ENCODE measurements at places on chromosomes 13 and 19.

- no peak for DNase-seq
Observed at GRCh38 chr13:106038752-106039151, 496.7 kb downstream of the EFNB2 start.

DNA sequence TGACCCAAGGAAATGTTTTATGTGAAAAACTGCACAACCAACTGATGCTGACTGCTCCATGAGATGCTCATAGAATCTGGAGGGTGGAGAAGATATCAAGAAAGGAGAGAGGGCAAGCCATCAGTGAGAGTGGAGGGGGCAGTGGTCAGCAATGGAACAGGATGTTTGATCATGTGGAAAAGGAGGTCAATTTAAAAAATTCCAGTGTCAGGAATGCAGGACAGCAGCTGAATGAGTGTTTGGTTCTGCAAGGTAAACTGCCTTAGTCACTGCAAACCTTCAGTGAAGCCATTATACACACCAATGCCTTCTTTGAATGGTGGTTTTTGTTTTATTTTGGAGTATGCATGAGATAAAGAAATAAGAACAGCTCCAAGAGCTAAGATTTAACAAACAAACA lies 121.5 kb downstream of the FGF14 start:
- no peak for DNase-seq

GRCh38 chr19:28465371-28466086 lies 747.4 kb downstream of the UQCRFS1 start:
- DNase-seq: no peak

- DNase-seq: no peak
Observed at GRCh38 chr13:62846302-62846701, 1430.7 kb upstream of the PCDH20 start.

DNA sequence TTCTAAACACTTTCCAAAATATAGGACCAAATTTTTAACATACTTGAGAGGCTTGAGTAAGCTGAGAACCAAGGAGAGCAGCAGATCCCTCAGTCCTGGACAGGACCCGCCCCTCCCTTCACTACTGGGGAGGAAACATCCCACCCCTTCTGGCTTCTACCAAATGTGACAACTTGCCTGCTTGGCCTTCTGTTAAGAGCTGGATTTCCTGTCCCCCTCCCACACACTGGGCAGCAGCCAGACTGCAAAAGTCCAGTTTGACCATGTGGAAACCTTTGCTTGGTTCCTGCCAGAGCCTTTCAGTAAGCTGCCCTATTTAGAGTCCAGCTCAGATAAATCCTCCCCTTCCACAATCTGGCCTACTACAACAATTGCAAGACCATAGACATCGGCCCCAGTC lies 84.3 kb downstream of the FGF14 start:
- no peak for DNase-seq

GRCh38 chr13:33931397-33932311 lies 113.7 kb downstream of the RFC3 start:
- peak; percentile 16 for DNase-seq

- no peak for DNase-seq
Observed at GRCh38 chr19:29001141-29001581, 211.8 kb downstream of the UQCRFS1 start.

- DNase-seq: no peak
Observed at GRCh38 chr13:111201304-111201940, 86.3 kb downstream of the ARHGEF7 start.
